Natural killer cell (primary cell): ENCODE measurements at places on chromosomes 7 and 10. TPM values are rescaled to one million over a fixed set of nuclear protein-coding genes. Genes with fewer than 3 reads are reported as not detected.

ANKRD30A gene
- total RNA-seq: not detected

PDSS1 gene
- total RNA-seq: 3.7 TPM

AKR1D1 gene
- not detected for total RNA-seq

CYP3A4 gene
- total RNA-seq: not detected

DNA sequence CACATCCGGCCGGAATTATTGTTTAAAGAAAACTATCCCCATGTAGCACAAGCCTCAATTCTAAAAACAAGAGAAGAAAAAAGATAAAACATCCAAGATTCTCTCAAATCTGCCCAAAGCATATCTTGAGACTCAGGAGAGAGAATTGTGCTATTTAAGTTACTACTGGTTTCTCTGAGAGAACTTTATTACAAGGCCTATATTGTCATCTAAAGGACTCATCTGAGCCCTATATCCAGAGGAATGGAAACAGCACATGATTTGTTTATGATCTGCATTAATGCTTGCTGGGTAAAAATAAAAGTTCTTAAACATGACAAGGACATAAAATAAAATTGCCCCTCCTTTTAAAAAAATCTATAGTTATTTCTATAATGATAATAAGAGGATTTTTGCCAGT is 25.0 kb downstream of the LRRN3 start:
- no peaks in the 10 kb centered on the region for H3K36me3 ChIP-seq
- no peaks in the 10 kb centered on the region for H3K4me1 ChIP-seq
- H3K27me3 ChIP-seq: no peaks in the 10 kb centered on the region
- H3K4me3 ChIP-seq: no peak overlapping the region
- no peak overlapping the region for H3K27ac ChIP-seq
- no peak for DNase-seq

DNA sequence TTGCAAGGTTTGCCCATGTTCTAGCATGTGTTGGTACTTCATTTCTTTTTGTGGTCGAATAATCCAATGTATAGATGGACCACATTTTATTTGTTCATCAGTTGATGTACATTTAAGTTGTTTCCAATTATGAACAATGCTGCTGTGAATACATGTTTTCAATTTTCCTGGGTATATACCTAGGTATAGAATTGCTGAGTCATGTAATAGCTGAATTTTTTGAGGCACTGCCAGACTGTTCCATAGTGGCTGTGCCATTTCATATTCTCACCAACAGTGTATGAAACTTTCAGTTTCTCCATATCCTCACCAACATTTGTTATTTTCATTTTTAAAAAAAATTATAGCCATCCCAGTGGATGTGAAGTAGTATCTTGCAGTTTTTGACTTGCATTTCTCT is 90.5 kb downstream of the EZH2 start:
- no peak overlapping the region for H3K4me3 ChIP-seq
- H3K27ac ChIP-seq: no peak overlapping the region
- no peaks in the 10 kb centered on the region for H3K27me3 ChIP-seq
- H3K36me3 ChIP-seq: peaks cover 74% of the 10 kb centered on the region

DNA sequence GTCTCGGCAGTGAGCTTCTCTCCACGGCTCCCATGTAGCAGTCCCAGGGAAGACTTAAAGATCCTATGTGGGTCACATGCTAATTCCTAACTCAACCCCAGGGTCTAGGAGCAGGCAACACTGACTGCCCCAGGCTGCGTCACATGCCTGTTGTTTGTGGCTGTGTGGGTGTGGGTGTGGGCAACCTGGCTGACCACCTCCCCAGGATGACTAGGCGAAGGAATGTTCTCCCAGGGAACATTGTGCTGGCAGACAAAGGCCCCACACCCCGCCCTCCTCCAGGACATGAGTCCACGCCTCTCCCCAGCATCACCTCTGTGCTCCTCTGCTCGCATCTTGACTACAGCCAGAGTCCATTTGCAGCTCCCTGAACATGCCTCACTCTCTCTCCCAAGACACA is 30.3 kb downstream of the SLC29A3 start:
- no peak overlapping the region for H3K4me3 ChIP-seq
- no peaks in the 10 kb centered on the region for H3K4me1 ChIP-seq
- no peak overlapping the region for H3K27ac ChIP-seq
- no peak for DNase-seq
- no peaks in the 10 kb centered on the region for H3K27me3 ChIP-seq

GRCh38 chr10:8150401-8150905 is 96.0 kb downstream of the GATA3 start:
- no peaks in the 10 kb centered on the region for H3K27me3 ChIP-seq
- no peak for DNase-seq
- no peak overlapping the region for H3K4me3 ChIP-seq
- no peaks in the 10 kb centered on the region for H3K36me3 ChIP-seq
